Stimulated activated CD4-positive, alpha-beta T cell treated with anti-CD3 and anti-CD28 coated beads, Interleukin-15, amount 100 ng/mL, for 48 hours (primary cell): ENCODE measurements at places on chromosomes 3 and 15.

DNA sequence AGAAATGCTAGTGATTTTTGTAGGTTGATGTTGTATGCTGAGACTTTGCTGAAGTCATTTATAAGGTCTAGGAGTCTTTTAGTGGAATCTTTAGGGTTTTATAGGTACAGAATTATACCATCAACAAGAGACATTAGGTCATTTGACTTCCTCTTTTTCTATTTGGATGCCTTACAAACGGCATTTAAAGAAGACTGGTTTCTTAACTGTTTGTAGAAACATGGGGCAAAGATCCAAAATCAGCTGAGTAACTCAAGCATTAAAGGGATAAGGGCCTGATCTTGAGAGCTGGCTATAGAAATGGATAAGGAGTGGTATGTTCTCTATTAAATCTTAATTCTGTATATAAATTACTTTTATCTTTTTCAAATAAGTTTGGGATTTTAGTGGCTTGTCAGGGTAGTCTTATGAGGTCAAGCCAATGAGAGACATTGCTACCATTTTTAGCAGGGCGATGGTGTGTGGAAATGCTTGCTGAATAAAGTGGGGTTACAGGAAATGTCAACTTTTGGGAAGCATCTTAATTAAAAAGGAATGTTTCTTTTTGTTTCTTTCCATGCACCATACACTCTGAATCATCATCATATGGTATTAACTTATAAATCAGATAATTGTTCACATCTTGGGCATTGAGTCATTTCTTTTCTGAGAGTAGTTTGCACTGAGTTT lies 197.7 kb upstream of the GBE1 start:
- no peak for DNase-seq

DNA sequence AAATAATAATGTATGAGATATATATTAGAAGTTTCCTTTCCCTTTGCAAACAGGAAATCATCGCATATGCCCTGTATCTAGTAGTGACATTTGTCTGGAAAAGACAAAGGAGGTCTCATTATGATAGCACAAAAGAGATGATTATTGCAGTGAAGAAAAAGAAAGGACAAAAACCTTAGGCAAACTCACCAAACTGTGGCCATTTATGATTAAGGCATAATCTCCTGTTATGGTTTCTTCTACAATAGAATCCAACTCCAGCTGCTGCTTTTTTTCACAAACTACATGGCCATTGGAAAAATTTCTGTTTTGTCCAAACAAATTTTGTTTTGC lies 218.2 kb downstream of the ATP8B4 start:
- DNase-seq: no peak

DNA sequence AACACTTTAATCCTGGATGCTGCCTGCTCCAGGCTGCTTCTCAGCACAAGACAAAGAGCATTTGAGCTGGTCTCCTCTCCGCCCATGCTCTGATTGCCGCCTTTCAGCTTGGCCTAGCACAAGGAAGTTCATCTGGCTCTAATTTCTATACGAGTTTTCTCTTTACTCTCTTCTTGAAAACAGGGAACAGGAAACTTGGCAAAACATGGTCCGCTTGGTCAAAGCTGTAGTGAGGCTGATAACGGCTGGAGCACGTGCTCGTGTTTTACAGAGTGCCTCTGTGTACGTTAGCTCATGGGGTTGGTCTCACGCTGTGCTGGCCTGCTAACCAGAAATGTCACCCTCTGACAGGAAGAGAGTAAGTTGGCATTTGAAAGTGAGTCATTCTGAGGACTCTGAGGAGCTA lies 19.2 kb downstream of the RARRES1 start:
- DNase-seq: no peak

DNA sequence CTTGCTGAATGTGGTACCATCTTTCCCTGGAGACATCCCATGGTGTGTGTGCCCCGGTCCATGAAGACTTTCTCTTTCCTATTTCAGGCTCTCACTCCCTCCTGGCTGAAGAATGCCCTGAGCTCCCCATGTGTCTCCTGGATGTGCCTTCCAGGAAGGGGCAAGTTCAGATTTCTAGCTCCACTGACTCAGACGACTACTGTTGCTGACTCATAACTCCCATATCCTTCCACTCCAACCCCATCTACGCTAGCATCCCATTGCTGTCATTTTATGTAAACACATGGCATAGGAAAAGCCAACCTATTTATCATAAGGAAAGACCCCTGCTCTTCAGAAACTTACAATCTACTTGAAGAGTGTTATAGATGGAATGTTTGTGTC lies 95.0 kb downstream of the ADCY5 start:
- DNase-seq: no peak

DNA sequence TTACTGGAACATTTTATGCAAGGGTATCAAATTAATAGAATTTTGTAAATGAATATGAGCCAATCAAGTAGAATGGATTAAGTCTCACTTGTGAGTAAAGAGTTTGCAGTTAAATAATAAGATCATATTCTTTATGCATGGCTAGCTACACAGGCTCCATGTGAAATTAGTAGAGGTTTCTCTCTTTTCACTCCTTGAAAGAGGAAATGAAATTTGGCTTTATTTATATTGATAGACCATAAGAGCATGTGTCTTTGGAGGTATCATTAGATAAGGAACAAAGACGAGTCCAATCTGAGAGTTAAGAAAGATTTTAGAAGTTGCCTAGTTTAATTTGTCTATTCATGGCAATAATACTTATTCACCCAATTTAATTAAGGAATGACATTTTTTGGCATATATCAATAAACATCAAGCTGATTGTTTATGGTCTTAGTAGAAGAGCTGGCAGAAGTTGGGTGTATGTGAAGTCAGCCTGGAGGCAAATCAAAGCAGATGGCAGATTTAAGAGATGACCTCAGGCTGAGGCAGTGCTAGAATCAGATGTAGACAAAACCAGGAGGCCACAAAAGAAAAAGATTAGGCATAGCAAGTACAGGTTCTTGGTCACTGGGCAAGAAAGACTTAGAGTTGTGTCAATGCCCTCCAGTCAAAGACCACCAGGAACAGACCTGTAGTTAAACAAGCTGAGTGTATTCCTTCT lies 406.5 kb upstream of the ARHGEF26 start:
- DNase-seq: no peak

DNA sequence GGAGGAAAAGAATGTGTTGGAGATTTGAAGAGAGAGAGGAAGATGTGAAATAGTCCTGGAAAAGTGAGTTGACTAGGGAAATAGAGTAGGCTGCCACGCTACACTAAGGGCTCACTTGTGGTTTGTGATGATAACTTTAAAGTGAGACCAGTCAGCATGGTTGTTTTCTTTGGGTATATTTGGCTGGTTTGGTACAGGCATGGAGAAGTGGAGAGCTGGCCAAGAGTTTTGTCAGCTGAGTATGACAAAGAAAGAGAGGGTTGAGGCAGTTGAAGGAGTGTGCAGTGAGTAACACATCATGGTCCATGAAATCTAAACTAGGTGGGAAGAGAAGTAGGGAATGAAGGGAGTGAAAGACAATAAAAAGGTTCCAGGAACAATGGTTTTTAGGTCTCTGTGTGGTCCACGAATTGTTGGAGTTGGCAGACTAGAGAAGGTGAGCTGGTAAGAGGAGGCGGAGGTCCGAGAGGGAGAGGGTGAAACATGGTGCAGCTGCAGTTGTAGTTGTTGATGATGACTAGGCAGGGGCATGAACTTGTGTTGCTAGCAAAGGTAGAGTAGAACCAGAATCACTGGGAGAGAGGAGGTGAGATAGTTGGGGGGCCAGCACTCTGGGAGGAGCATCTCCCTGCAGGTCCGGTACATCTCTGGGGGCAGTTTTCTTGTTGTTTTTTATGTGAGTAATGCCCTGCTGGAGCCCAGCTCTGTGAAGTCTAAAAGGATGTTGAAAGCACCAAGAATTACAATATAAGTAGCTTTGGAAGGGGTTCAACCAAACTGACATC lies 21.0 kb downstream of the ZNF80 start:
- no peak for DNase-seq

GRCh38 chr15:70398694-70399093 lies 301.0 kb upstream of the TLE3 start:
- DNase-seq: no peak

GRCh38 chr3:30496066-30496966 lies 110.1 kb upstream of the TGFBR2 start:
- no peak for DNase-seq

GRCh38 chr3:185059766-185060165 lies 93.1 kb downstream of the C3orf70 start:
- DNase-seq: no peak

DNA sequence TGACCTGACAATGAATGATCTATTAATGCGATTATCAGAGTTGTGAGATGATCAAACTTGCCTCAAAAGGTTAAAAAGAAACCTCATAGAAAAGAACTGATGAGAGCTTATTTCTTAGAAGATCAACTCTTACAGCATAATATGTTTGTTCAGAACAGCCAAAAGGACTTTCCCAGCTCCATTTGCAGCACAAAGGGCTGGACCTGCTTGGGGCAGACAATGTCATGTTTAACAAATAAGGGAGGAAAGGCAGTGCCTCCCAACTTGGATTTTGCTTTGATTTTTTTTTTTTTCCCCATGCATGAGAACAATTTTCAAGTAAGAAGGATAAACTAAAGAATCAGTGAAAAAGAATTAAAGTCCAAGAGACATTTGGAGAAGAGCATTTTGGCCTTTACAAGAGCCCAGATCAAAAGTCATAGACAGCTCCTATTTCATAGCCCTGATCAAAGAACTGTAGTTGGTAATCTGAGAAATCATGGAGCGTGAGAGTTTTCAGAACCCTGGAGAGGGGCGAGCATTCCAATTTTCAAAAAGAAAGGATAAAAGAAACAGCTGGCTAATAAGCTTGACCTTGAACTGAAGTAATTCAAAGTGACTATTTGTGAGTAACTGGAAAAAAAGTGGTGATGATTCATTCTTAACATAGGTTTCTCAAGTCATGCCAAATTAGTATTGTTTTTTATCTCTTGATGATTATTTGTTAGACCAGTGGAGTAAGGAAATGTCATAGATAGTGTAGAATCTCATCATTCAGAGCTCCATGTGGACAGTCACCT lies 136.0 kb upstream of the CFAP20DC start:
- DNase-seq: no peak

- DNase-seq: no peak
These were observed 459.1 kb upstream of the BCHE start for GRCh38 chr3:166296179-166296783.
